HAP-1 (cell line): ENCODE measurements at places on chromosomes 11 and 22.
A peak's percentile ranks its signal among the peaks of the same experiment; 100 is the strongest.

- DNase-seq: peak; percentile 85
These were observed 48.0 kb upstream of the CLPB start for GRCh38 chr11:72482211-72482812.

GRCh38 chr11:34891611-34892010, 24.6 kb downstream of the APIP start:
- DNase-seq: no peak

DNA sequence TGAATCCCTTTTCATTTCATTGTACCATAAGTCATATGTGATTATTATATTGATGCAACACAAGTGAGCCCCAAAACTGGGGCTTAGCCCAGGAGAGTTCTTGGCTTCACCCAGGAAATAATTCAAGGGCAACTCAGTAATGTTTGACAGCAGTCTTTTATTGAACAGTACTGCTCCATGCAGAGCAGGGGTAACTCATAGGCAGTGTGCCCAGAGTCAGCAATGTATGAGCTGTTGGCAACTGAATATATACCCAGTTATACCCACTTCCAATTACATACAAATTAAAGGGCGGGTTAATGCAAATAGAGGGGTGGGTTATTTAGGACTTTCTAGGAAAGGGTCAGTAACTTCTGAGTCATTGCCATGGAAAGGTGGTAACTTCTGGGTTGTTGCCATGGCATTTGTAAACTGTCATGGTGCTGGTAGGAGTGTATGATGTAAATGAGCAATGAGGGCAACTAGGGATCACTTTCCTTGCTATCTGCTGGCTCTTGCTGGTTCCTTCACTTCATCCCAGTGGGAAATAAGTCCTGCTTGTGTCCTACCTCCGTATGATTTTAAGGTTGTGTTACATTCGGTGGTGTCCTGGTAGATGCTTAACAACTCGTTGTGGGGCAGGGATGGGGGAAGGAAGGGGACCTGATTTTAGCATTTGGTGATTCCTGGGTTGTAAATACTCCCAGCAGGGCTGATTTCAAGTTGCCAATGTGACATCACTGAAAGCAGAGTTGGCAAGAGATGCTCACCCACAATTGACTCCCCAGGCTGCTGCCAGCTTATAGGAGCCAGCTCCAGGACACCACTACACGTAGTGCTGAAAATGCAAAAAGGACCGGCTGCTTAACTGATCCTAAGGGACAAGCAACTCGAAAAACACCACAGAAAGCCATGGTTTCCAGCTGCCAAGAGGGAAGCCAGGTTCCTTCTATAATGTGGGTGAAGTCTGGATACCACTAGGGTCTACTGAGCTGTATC, 70.1 kb downstream of the SYT9 start:
- no peak for DNase-seq

DNA sequence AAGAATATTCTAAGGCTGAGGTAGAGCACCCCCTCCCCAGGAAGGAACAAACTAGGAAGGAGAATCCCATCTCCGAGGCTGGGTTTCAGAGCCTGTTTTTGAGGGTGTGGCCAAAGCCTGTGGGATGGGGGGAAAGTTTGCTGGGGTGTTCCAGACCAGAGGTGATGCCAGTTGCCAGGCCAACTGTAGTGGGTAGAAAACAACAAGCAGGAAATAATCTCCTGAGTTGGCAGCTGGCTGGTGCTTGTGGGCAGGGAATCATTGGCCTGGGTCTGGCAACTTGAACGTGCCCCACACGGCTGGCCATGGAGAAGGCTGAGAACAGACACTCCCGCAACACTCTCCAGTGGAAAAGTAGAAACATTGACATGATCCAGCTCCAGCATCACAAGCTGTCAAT, 385.6 kb downstream of the ETS1 start:
- no peak for DNase-seq

GRCh38 chr11:66048547-66049323, at the start of gene GAL3ST3:
GAL3ST3 (minus strand) TSS chr11:66049161; CDS start chr11:66045415, 3,746 bp downstream.
- DNase-seq: no peak

DNA sequence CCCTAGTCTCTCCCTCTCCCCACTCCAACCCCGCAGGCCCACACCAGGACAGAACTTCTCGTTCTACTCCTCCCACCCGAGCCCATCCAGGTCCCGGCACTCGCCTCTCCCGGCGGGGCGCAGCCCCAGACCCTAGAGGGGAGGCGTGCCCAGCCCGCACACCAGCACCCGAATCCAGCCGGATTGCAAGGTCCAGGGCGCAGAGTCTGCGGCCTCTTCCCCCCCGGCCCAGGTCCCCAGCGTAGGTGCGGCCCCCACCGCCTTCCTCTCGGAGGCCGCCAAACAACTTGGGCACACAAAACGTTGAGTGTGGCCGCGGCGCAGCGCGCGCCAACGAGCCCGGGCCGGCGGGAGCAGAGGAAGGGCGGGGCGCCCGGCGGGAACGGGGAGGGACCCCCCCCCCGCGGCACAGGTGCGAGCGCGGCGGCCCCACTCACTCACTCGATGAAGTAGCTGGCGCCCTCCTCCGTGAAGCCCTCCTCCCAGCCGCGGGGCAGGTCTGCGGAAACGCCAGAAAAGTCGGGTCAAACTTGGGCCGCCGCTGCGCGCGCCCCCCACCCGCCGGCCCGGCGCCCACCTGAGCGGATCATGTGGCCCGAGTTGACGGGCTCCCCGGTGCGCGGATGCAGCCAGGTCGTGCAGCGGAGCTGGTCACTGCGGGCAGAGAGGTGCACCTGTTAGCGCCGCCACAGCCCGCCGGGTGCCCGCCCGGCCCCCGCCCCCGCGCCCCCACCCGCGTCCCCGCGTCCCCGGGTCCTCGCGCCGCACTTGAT, 480 bp downstream of the PLEKHA7 start:
- DNase-seq: no peak

- no peak for DNase-seq
These were observed 30.4 kb downstream of the BID start for GRCh38 chr22:17743661-17744411.

DNA sequence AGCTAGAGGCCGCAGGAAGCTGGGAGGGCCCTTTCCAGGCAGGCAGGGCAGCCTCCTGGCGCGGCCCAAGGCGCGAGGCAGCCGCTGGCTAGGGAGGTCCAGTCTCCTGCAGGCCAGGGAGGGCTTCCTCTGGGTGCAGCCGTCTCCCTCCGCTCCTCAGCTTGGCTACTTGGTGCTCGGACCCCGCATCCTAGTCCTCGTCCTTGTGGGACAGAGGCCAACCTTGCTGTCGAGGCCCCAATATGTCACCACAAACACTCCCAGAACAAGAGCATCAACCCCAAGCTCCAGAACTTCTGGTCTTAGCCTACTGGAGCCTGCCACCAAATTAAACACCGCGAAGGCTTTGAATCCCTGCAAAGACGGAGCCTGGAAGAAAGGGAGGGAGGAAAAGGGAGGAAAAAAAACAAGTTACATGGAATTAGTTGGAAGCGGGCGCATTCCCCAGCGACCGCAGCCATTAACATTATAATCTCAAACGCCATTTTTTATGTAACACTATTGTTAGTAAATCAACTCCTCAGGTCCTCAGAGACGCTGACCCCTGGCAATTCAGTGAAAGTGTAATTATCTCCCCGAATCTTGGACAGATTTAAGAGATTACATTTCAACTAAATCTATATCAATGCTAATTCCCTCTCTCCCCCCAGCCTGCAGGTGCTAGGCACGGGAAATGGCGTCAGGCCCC, 12.7 kb upstream of the PAX6 start:
- peak; percentile 84 for DNase-seq

- DNase-seq: no peak
These were observed 120.7 kb upstream of the SERPIND1 start for GRCh38 chr22:20653012-20653794.

- DNase-seq: peak; percentile 19
These were observed 116.6 kb downstream of the PLEKHA7 start for GRCh38 chr11:16897470-16898061.
